ENCODE measurements at places on chromosomes 1 and 21.

DNA sequence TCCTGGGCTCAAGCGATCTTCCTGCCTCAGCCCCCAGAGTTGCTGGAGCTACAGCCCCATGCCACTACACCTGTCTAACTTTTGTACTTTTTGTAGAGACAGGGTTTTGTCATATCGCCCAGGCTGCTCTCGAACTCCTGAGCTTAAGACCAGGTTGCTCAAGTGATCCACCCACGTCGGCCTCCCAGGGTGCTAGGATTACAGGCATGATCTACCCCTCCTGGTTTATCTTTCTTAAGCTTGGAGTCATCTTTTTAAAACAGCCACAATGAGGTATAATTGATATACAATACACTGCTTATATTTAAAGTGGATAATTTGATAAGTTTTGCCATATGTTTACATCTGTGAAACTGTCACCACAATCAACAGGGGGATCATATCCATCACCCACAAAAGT lies 25.4 kb upstream of the WDR26 start:
- no peak for DNase-seq

- no peak for DNase-seq
Observed at GRCh38 chr1:148309940-148310500, 157.9 kb upstream of the NBPF11 start.

DNA sequence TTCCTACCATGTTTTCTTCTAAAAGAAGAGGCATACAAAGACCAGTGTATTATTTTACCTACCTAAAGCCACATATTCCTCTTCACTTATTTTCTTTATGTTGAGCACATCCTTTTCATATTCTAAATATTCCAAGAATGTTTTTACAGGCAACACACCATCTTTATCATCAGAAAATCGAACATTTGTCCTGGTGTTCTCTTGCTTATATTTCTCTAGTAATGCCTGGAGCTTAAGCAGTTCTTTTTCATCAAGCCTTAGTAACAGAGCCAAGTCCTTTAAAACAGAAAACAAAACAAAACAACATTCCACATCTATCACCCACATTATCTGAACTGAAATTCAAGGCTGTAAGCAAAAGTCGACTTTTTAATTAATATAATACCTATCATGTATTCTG lies 88.7 kb downstream of the IARS2 start:
- no peak for DNase-seq

- no peak for DNase-seq
Observed at GRCh38 chr1:108316545-108316944, 72.7 kb upstream of the NBPF4 start.

- no peak for DNase-seq
Observed at GRCh38 chr1:85801520-85801919, 93.3 kb upstream of the ZNHIT6 start.

GRCh38 chr1:211829343-211830054 lies 1.1 kb downstream of the LPGAT1 start:
- DNase-seq, result no peak

- peak; percentile 53 for DNase-seq
Observed at GRCh38 chr1:180213401-180214170, 16.5 kb upstream of the LHX4 start.

DNA sequence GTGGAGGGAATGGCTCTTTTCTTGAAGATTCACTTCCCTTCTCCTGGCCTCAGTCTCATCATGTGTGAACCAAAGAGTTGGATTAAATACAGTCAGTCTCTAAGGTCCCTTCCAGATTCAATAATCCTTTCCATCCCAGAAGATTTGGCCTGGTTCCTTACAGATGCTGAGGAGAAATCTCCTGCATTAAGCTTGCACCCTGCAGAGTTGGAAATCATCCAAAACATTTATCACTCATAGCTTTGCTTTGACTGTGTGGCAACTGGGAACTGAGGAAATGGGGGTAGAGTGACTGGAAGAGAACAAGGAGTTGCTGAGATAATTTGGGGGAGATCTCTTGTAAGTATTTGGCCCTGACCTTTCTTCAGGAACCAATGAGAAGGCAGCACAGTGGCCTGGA lies 220.5 kb upstream of the SGIP1 start:
- DNase-seq, result no peak

DNA sequence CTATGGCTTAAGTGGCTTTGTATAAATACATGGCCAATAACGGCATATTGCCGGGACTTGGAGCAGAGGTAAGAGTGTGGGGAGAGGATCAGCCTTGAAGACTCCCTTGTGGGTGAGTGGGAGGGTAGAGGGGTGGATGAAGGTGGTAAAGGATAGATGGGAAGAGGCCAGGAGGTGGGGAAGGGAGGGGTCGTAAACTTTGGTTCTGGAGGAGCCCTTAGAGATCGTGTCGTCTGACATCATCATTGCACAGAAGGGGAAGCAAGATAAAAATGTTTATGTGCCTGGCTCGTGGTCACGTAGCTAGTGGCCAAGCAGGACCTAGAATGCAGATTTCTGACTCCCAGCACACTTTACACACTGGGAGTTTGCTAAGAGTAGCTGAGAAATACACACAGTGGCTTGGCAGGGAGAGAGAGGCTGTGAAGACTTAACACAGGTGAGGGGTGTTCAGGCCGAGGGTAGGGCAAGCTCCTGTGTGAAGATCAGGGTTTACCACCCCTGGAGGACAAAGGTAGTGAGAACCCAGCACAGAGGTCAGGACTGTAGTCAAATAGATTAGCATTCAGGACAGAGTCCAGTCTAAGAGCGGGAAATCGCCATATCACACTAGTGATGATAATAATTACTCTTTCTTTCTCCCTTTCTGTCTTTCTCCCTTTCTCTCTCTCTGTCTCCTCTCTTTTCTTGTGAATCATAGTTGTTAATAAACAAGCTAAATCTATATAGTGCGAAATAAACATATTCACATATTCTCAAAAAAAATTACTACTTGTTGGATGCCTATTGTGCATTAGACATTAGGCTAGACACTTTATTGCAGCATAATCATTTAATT lies 75.5 kb downstream of the LRRC8D start:
- no peak for DNase-seq

DNA sequence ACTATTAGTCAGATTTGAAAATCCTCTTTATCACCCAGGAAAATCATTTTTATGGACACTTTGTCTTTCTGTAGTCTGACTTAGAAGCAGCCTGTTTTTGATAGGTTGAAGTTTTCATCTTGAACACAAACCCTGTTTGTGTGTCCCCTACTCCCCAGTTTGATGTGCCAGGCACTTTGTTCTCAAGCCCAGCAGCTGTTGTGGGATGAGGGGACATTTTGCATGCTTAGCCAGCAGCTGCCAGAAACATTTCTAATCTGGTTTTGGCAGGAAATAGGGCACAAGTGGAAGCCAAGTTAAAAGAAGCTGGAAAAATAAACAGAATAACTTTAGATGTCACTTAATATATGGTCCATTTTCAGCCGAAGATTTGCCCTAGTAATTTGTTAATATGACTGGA lies 29.9 kb downstream of the ACTN2 start:
- DNase-seq, result no peak

DNA sequence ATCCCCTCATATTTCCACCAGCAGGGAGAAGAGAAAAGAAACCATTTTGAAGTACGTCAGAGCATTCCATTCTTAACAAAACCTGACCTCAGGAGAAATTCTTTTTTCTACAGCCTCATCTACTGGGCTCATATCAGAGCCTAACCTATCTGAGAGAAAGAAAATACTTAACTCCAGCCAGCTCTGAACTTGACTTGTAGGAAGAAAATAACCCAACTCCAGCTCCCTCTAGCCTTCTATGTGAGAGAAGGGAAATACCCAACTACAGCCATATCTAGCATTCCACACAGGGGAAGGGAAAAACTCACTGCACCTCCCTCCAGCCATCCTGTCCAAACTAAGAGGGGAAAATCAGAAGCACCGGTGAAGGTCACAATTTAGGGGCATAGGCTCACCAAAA lies 57.7 kb downstream of the SPATA6 start:
- DNase-seq, result no peak

GRCh38 chr1:48898894-48899293 lies 122.2 kb upstream of the BEND5 start:
- DNase-seq, result no peak

GRCh38 chr1:41377397-41377796 lies 16.2 kb downstream of the FOXO6 start:
- no peak for DNase-seq

DNA sequence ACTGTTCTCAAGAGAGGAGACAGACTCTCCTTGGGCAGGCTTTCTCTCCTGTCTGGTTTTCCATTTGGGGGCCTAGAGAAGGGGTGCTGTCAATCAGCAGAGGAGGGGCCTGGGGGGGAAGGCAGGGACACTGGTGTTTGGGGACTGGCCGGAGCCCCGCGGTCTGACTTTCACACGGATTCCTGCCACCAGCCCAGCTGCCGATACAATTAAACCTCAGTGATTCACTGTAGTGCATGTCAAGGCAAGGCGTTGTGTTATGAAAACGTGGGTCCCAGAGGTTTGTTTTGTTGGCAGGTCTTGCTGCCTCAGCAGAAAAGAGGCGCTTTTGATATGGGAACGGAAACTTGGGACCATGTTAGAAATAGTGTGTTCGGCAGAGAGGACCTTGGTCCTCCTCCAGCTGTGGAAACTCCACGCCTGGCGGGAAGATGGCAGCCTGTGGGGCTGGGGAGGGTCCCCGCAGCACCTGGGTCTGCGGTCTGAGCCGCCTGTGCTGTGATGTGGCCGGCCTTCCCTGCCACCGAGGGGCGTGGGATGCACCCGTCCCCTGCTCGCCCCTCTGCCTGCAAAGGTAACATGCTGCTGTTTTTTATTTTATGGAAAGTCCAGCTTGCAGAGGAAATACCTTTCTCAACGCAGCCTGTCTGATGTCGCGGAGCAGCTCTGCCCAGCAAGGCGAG lies 47.6 kb downstream of the SPSB1 start:
- no peak for DNase-seq

GRCh38 chr1:164188497-164188896 lies 370.5 kb upstream of the PBX1 start:
- DNase-seq, result no peak

GRCh38 chr21:39251326-39251725 lies 62.1 kb downstream of the BRWD1 start:
- DNase-seq, result no peak

- DNase-seq, result no peak
Observed at GRCh38 chr1:206655471-206655882, 20.1 kb downstream of the DYRK3 start.

All from CD4-positive, alpha-beta T cell treated with Interleukin-17A for 4 hours (primary cell).